ENCODE measurements at places on chromosomes 3 and 15.

DNA sequence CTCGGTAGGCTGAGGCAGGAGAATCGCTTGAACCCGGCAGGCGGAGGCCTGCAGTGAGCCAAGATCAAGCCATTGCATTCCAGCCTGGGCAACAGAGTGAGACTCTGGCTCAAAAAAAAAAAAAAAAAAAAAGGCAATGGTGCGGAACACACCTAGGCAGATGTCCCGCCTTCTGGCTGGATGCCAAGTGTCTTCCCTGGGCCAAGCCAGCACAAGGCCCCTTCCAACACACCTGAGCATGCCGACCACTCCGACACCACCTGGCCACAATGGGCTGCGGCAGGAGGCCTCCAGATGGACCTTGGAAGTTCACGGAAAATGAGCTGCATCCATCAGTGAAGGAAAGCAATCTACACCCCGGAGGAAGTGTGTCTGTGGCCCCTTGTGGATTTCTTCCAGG is 19.0 kb downstream of the NUP210 start:
- DNase-seq, result no peak

GRCh38 chr3:149553781-149554451 is 79.4 kb downstream of the TM4SF4 start:
- DNase-seq, result peak; percentile 91

GRCh38 chr3:167318996-167319615 is 61.0 kb downstream of the ZBBX start:
- no peak for DNase-seq

DNA sequence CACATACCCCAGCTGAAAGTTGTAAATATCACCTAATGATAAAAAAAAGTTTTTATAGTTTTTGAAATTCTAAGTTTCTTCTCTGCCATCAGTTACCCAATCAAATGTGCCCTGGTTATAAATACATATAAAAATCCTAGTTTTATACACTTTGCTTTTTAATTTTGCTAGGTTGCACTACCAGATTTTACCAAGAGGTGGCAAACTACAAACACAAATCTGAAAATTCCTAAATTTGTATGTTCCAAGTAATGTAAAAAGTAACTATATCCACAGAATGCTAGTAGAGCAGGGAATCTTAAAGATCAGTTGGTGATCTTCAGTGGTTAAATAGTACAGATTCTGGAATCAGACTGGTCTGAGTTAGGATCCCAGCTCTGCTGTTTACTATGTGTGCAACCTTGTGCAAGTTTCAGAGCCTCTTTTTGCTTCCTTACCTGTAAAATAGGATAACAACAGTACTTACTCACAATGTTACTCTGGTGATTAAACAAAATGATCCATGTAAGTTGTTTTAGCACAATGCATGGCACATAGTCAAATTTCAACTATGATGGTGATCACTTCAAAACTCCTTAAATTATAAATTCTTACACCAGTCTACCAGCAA is 11.0 kb downstream of the TRPM7 start:
- DNase-seq, result no peak

DNA sequence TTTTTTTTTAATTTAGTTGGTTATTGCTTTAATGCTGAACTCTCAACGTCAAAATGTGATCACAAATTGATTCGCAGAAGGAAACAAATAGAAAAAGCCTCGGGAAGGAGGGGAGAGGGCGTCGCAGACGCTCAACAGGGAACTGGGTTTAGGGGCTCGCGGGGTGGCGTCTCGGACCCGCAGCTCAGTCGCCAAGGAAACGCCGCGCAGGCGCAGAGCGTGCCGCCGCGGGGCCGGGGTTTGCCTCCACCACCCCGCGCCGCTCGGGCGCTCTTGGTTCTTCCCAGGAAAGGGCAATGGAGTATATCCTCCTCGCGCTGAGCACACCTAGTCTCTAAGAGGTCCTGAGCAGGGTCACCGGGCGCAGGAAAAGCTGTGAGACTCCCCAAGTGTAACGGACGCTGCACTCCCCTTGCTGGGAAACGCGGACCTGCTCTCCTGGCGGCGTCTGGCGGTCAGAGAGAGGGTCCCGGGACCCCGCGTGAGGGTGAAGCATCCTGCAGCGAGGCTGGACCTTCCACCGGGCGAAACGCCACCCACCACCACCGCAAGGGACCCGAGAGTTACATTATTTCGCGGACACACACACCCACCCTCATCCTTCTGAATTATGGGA is 753 bp downstream of the PLCH1 start:
- no peak for DNase-seq

DNA sequence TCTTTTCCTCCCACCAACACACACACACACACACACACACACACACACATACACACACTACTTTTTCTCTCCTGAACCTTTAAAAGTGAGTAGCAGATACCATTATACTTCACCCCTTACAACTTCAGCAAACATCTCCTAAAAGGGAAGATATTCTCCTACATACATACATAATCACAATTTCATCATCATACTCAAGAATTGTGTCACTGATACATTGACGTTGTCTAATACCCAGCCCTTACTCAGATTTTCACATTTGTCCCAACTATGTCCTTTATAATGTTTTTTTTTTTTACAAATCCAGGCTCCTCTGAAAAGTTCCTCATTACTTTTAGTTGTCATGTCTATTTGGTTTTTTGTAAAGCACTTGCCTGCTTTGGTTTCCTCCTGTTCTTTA is 18.5 kb downstream of the ABHD6 start:
- DNase-seq, result no peak

GRCh38 chr3:58559586-58559985 is 17.6 kb downstream of the FAM107A start:
- DNase-seq, result no peak

GRCh38 chr15:99962006-99962561 is 228.8 kb upstream of the LYSMD4 start:
- no peak for DNase-seq

DNA sequence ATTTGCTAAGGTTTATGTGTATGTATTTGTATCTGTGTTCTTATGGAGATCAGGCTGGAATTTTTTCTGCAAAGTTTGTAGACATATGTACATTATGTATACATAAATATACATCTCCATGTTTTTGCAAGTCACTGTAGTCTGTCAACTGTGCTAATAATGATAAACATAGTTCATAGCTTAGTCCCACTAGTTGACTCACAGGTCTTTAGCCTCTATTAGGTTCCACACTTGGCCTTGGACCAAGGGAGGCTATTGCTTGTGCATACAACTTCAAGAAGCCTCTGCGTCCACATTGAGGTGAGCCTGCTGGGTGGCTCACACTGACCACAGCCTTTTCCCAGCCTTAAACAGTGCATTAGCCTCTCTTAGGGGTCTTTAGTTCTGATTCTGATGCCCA is 243.8 kb upstream of the PEX5L start:
- peak; percentile 11 for DNase-seq

GRCh38 chr3:98890181-98890835 is 11.2 kb downstream of the DCBLD2 start:
- no peak for DNase-seq

- DNase-seq, result no peak
Observed at GRCh38 chr15:33068007-33068481, 126.5 kb downstream of the FMN1 start.

DNA sequence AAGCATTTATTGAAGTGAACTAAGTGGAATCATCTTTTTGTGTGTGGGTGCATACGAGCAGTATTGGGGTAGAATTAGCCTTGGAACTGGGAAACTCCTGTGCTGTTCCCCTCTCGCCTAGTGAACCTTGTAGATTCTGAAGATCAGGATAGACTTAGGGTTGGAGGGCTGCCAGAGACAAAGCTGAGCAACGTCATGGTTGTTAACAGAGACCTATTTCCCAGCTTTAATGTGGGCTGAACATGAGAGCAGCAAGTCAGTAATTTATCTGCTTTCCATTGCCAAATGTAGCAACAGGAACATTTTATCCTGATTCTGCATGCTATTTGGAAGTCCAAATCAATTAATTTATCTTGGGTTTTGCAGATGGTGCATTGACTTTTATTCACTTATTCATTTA is 246.6 kb downstream of the IL20RB start:
- DNase-seq, result no peak

GRCh38 chr3:69602112-69602511 is 137.2 kb upstream of the MITF start:
- DNase-seq, result no peak

- DNase-seq, result no peak
Observed at GRCh38 chr3:162019817-162020216, 523.2 kb downstream of the OTOL1 start.

- DNase-seq, result no peak
Observed at GRCh38 chr15:83653639-83654378, at the start of gene ADAMTSL3. ADAMTSL3 (plus strand) TSS chr15:83654123; CDS start chr15:83655762, 1,639 bp downstream.

GRCh38 chr3:64748244-64748904 is 60.6 kb upstream of the ADAMTS9 start:
- no peak for DNase-seq

- no peak for DNase-seq
Observed at GRCh38 chr3:135103917-135104316, 308.9 kb downstream of the EPHB1 start.

- no peak for DNase-seq
Observed at GRCh38 chr3:79125313-79125984, 642.3 kb downstream of the ROBO1 start.

DNA sequence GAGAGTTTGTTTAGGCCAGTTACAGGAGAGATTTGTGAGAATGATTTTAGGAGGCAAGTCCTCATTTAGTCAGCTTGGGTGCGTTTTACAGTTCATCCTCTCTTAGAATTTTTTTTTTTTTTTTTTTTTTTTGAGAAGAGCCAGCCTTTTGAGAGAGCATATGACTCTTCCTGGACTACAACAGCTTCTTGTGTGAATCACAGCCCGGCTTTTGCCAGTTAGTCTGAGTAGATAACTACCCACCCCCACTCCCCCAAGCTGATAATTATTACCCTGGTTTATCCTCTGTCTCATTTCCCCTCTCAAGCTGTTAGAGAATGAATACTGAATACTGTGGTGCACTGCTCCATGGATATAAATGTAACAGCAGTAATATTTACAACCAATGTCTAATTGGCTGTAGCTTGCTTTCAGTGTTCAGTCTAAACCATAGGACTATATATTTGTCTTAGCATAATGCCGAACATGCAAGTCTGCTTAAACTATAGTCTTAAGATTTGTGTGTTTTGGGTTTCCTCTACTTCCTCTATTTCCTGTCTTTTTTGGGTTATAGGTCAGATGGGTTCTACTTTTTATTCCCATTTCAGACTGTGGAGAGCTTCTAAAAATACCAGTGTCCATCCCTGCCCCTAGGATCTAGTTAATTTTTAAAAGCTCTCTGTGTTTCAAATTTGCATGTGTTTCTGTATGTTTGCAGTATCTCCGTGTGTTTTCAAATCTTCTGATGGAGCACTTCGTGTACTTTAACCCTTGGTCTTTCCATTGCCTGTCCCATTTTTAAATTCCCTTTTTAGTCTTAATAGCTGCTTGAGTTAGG is 8.0 kb downstream of the CHD2 start:
- peak; percentile 72 for DNase-seq

GRCh38 chr3:51145811-51146585 is 239.1 kb upstream of the MANF start:
- DNase-seq, result no peak
